ENCODE measurements at places on chromosomes 12 and 14. TPM values are rescaled to one million over a fixed set of nuclear protein-coding genes. Genes with fewer than 3 reads are reported as not detected.

GRCh38 chr12:123398550-123399254 lies 14.8 kb downstream of the KMT5A start:
- no peak for DNase-seq
- no peak overlapping the region for H3K27ac ChIP-seq
- no peak overlapping the region for H3K4me3 ChIP-seq
- no peaks in the 10 kb centered on the region for H3K4me1 ChIP-seq

GRCh38 chr12:23290627-23291330 lies 658.7 kb downstream of the SOX5 start:
- no peaks in the 10 kb centered on the region for H3K4me1 ChIP-seq
- no peak for DNase-seq
- no peaks in the 10 kb centered on the region for H3K27me3 ChIP-seq
- no peaks in the 10 kb centered on the region for H3K36me3 ChIP-seq
- no peak overlapping the region for H3K27ac ChIP-seq
- no peak overlapping the region for H3K4me3 ChIP-seq

- peak; percentile 18 for DNase-seq
- H3K4me3 ChIP-seq = peak within 1 kb of the TSS; percentile 36
- H3K36me3 ChIP-seq = no peaks in the 10 kb centered on the region
- no peak within 1 kb of the TSS for H3K27ac ChIP-seq
- no peaks in the 10 kb centered on the region for H3K4me1 ChIP-seq
- no peaks in the 10 kb centered on the region for H3K27me3 ChIP-seq
Measured at GRCh38 chr14:69484444-69485314, at the start of gene PLEKHD1. PLEKHD1 (plus strand) TSS chr14:69484728; CDS start chr14:69484966, 238 bp downstream.

DNA sequence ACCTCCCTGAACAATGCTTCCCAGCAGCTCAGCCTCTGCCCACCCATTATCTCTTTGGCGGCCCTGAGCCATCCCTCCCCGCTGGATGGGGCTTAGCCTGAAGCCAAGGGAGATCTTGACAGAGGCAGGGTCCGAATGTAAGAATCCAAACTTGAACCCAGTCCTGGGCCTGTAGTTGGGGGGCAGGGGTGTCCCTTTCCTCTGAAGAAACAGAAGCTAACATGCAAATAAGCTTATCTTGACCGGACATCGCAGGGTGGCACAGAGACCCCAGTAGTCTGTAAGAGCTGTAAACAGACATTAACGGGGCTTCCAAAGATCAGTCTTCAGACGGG lies 6.0 kb downstream of the DLK1 start:
- H3K36me3 ChIP-seq = no peaks in the 10 kb centered on the region
- H3K27ac ChIP-seq = no peak overlapping the region
- no peak overlapping the region for H3K4me3 ChIP-seq
- no peaks in the 10 kb centered on the region for H3K4me1 ChIP-seq

The HOXC11 gene
- total RNA-seq = 0.22 TPM

DNA sequence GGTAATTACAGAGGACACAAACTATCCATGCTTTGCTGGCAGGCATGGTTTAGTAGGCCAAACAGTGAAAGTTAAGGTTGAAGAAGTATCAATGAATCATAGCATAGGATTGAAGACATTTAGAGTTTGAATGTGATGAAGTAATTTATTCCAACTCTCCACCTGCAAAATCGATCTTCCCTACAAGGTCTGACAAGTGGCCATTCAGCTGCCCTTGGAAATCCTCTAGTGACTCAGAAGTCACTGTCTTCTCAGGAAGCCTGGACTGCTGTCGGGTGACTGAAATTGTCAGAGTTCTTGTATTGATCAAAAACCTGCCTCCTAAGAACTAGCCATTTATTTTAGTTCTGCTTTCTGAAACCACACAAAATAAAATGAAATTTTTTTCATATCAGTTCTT lies 17.7 kb upstream of the STXBP6 start:
- H3K27ac ChIP-seq = no peak overlapping the region
- no peak for DNase-seq
- H3K4me3 ChIP-seq = no peak overlapping the region
- H3K27me3 ChIP-seq = no peaks in the 10 kb centered on the region
- H3K4me1 ChIP-seq = no peaks in the 10 kb centered on the region
- H3K36me3 ChIP-seq = no peaks in the 10 kb centered on the region

DNA sequence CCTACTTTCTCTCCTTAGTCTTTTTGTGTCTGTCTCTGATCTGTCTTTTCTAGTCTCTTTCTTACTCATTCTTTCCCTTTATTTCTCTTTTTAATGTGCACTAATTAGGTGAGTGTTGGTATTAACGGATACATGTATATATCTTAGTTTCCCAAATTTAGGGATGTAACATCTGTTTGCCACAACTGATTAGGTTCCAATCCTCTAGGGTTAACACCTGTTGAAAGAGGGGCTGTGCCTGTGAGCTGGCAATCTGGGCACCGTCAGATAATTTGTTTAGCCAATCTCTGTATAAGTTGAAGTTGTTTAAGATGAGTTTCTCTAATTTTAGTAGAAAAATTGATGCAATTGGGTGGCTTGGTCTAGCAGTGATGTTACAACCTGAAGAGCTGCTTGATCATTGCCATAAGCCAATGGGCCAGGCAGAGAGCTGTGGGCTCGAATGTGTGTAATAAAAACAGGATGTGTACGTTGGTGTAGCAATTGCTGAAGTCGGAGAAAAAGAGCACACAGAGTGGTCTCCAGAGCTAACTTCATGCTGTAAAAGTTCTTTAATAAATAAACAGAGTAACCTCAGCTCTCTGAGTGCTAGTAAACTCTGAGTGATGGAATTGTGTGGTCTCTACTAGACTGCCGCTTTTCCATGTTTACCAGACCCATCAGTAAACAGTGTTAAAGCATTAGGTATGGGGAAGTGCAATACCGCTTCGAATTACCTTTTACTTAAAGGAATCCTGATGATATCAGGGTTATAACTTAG lies 18.3 kb upstream of the LYZ start:
- H3K27ac ChIP-seq = no peak overlapping the region
- no peaks in the 10 kb centered on the region for H3K4me1 ChIP-seq
- DNase-seq = no peak
- H3K27me3 ChIP-seq = peaks cover 11% of the 10 kb centered on the region
- no peaks in the 10 kb centered on the region for H3K36me3 ChIP-seq

The CHGA gene
- total RNA-seq = not detected

The ADCY4 gene
- 0.86 TPM for total RNA-seq

The STXBP6 gene
- 0.27 TPM for total RNA-seq

The SIX4 gene
- 24.5 TPM for total RNA-seq

Measured in HCT116 (cell line).